ENCODE measurements at places on chromosomes 5 and 9.

DNA sequence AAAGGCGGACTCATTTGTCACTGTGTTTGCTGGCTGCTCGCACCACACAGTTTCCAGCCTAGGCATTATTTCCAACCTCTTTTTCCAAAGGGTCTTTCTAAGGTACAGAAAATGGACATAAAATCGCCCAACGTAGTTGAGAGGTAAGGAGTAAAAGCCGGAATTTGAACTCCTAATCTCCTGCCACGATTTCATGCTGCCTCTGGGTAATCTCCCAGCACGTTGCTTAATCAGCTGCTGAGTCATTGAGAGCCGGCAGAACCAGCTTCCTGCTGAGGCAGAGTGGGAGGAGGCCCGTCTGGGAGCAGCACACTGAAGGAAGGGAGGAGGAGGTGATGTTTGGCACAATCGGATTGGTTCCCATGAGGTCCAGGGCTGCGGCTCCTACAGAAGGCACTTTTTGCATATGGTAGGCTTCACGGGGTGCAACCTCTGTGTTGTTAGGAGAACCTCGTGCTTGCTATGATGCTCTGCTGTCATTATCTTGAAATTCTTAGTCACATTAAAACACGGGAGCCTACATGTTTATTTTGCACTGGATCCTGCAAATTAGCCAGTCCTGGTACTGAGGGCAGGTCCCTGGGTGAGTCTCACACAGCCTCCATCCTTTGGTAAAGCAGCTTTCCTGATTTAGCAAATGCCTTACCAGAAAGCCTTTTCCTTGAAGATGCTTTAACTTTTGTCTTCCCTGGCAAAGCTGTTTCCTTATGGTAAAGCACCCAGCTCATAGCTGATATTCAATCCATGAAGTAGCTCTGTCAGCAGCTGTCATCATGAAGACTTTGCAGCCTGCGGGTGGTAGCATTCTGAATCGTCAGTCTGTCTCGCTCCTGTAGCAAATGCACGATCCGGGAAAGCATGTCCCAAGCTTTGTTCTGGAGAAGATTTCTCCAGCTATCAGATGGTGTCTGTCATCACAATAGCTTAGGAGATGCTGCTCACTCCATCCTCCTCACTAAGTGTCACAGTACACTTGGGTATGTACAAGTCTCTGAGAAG is 191.6 kb upstream of the MSX2 start:
- no peak for DNase-seq

GRCh38 chr5:132283423-132284043 is 10.7 kb upstream of the SLC22A4 start:
- peak; percentile 42 for DNase-seq

DNA sequence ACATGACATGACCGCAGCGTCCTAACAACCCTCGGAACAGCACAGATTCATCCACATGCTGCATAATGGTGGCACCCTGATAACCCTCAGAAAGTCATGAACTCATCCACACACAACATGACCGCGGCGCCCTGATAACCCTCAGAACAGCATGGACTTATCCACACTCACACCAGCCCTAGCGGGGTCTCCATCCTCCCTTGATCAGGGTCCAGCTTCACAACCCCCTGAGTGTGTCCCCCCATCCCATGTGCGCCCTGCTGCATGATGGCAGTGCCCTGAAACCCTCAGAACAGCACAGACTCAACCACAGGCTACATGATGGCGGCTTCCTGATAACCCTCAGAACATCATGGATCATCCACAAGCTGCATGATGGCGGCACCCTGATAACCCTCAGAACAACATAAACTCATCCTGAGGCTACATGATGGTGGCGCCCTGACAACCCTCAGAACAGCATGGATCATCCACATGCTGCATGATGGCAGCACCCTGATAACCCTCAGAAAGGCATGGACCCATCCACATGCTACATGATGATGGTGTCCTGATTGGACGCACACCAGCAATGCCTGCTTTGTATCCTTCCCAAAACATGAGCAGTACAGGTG is 28.3 kb downstream of the SLC6A3 start:
- no peak for DNase-seq

- DNase-seq = peak; percentile 37
Observed at GRCh38 chr9:110049699-110050450, 158.1 kb downstream of the C9orf152 start.

DNA sequence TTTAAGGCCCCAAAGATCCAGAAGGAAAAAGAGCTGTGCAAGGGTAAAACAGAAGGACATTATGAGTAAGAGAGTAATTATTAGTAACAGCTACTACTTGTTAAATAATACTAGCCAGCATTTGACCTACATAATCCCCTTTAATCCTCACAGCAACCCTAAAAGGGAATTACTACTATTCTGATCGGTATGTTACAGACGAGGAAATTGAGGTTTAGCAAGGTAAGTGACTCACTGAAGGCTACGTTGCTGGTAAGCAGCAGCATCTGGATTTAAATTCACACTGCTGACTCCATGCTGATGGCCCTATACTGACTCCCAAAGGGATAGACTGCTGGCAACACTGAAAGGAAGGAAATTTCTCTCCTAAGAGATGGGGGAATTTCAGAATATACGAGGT is 3.7 kb upstream of the FSD1L start:
- DNase-seq = no peak

GRCh38 chr5:3590967-3591900 is 4.4 kb upstream of the IRX1 start:
- no peak for DNase-seq

DNA sequence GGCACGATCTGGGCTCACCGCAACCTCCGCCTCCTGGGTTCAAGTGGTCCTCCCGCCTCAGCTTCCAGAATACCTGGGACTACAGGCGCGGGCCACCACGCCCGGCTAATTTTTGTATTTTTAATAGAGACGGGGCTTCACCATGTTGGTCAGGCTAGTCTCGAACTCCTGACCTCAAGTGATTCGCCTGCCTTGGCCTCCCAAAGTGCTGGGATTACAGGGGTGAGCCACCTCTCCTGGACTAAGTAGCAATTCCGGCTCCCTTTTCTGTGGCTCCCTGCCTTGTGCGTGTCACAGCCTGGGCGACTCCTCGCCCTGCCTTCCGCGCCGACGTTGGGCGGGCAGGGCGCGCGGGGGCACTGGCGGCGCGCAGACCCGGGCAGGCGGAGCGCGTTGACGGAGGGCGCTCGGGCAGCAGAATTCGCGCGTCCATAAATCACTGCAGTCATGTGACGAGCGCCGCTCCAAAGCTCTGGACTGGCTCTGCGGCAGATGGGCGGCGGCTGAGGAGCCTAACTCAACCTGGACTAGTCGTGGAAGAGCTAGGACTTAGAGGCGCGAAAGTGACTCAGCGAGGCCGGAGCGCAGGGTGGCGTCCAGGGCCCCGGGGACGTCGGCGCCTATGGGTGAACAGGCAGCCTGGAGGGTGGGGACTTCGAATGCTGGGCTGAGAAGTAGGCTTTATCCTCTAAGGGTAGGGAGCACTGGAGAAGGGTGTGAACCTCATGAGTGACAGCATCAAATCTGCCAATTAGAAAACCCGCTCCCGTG is 1.4 kb upstream of the CIZ1 start:
- no peak for DNase-seq

DNA sequence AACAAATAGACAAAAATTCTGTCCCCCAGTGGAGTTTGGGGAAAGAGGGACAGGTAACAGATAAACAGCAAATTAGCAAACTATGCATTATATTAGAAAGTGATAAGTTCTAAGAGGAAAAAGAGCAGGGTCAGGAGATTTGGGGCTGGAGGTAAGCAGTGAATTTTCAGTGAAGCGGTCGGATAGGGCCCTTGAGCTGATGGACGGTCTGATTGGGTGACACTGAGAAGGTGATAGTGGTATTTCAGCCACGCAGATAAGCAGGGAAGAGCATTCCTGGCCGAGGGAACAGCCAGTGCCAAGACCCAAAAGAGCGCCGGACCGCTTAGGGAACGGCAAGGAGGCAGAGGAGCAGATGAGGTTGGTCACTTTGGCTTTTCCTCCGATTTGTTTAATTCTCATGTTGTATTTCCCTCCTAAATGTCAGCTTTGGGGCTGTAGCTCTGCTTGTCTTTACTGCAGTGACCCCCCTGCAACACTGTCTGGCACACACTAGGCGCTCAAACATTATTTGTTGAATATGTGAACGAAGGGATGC is 1.1 kb upstream of the PTPN3 start:
- no peak for DNase-seq

DNA sequence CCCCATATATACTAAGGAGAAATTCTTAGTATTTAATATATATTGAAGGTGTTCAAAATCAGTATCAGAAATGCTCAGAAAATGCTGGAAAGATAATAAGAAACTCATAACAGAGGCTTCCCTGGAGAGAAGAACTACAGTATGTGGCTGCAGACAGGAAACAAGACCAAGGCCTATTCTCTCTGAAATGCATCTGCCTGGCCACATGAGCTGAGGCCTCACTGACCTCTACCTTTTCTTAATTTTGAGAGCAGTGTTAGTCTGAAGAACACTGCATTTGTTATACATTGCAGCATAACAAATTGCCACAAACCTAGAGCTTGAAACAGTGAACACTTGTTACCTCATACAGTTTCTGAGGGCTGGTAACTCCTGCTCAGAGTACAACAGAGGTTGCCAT is 133.4 kb upstream of the SPEF2 start:
- DNase-seq = no peak

- no peak for DNase-seq
Observed at GRCh38 chr5:94314460-94315131, 303.8 kb downstream of the KIAA0825 start.
